ENCODE measurements at places on chromosomes 6 and 20. TPM values are rescaled to one million over a fixed set of nuclear protein-coding genes. Genes with fewer than 3 reads are reported as not detected.

GRCh38 chr6:157763129-157763903 lies 59.7 kb upstream of the SNX9 start:
- DNase-seq, result peak; percentile 81

DNA sequence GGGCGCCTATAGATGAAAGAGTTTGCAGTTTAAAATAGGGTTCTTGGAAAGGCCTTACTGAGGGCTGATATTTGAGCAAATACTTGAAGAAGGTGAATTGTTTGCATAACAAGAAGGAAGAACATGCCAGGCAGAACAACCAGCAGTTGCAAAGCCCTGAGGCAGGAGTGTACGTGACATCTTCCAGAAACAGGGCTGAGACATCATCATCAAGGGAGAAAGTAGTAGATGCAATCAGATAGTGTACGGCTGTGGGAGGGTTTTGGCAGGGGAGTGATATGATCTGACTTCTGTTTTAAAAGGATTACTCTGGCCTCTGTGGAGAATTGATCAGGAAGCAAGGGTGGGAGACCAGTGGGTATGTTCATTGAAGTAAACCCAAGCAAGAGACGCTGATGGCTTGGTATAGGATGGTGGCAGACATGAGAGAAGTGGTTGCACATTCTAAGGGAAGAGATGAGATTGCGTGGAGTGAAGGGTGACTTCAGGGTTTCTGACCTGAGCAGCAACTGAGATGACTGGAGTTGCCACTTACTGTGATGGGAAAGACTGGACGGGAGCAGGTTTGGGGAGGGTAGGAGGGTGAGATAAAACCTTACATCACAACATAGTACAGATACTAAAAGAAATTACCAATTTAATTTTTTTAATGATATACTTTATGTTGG lies 28.8 kb downstream of the RIOK1 start:
- DNase-seq, result no peak

DNA sequence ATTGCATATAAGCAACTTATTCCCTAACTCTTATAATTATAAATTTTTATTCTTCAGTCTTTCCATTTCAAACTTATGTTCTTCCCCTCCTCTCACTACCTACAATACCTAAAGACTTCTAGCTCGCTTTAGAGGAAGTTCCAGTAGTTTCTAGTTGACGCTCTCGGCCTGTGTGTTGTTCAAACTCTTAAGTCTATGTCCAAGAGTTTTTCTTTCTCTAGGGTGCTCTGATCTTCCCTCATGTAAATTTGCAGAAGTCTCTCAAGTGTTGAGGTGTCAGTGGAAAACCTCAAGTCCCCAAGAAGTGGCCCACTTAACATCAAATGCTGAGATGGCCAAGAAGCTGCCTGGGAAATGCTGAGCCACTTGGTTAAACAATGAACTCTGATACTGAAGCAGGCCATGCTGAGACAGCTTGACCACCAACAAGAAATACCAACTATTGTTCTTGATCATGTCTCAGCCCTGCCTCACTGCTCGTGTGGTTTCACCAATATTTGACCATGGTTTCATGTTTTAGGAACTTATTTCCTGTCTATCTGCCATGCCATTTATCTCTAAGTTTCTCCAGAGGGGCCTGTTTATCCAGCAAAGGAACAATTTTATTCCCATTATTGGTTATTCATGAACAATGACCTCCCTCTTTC lies 100.9 kb upstream of the TCF21 start:
- DNase-seq, result no peak

DNA sequence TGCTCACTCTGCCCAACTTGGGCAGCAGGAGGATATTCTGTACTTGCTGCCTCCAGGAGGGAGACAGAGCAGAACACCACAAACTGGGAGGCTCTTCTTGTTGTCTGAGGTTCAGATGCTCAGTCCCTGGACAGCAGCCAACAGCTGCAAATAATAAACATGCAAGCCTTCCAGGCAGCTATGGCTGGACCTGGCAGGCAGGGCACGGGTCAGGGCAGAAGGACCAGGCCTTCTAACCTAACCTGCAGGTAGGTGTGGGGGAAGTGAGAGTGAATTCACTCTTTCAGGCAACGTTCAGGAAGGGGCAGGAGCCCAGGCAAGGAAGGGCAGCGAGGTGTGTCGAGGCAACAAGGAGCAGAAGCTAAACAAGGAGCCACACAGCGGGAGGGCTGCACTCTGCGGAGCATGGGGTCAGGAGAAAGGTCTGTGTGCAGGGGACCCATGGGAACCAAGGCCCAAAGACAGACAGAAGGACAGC lies 31.5 kb downstream of the NINL start:
- no peak for DNase-seq

DNA sequence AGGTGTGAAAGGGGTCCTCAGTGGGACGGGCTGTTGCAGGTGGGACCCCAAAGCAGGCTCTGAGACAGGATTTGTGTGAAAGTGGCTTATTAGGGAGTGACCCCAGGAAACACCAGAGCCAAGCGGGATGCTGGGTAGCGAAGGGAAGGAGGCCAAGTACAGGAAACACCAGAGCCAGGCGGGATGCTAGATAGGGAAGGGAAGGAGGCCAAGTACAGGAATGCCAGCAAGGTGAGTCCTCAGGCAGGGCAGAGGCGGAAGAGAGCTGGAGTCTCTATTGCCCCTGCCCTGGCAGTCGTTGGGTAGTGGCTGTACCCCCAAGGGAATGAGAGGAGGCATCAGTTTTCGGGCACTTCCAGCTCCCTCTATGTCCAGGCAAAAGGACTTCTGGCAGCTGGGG lies 30.5 kb upstream of the TGM2 start:
- no peak for DNase-seq

DNA sequence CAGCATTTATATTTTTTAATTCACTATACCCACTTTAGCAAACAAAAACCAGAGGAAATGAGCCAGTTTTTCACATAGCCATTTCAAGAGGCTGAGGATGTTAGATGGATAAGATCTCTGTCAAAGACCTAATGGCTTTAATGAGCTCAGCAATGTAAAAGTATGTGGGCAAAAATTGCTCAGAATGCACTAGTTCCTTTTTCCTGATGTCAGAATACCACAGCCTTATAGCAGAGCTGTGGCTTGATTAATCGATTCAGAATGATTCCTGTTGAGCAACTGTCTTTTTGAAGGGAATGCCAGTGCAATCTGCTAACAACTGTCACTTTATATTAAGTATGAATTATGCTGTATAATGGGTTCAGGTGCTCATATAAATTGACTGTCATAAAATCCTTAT lies 100.6 kb upstream of the HIVEP1 start:
- DNase-seq, result no peak

DNA sequence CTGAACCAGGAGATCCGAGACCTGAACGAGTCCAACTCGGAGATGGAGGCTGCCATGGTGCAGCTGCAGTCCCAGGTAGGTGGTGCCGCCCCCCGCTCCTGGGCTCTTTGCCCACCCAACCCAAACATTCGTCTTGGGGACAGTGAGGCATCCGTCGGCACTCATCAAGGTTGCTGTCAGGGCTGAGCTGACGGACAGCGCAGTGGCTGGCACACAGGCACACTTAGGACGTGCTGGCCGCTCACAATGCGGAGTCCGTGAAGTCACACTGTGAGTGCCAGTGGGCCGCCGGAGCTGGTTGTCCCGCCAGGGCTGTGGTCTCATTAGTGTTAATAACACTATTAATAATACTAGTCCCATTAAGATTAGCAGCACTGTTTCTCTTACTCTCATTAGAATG lies 18.2 kb upstream of the PCMTD2 start:
- no peak for DNase-seq

The EHMT2 gene
- 37.3 TPM for total RNA-seq

The CFAP206 gene
- total RNA-seq, result not detected

All from activated naive CD4-positive, alpha-beta T cell treated with anti-CD3 and anti-CD28 coated beads for 36 hours (primary cell).